ENCODE measurements at places on chromosomes 5 and 9. TPM values are rescaled to one million over a fixed set of nuclear protein-coding genes. Genes with fewer than 3 reads are reported as not detected.

The MARCHF3 gene
- polyA plus RNA-seq = 9.7 TPM

The IL33 gene
- polyA plus RNA-seq = 26.8 TPM

The SLC36A2 gene
- not detected for polyA plus RNA-seq

The PFN3 gene
- not detected for polyA plus RNA-seq

The LECT2 gene
- 0.27 TPM for polyA plus RNA-seq

The ELAVL2 gene
- polyA plus RNA-seq = 4.2 TPM

The SECISBP2 gene
- polyA plus RNA-seq = 31.9 TPM

The JADE2 gene
- polyA plus RNA-seq = 1.1 TPM

The TLN1 gene
- 115 TPM for polyA plus RNA-seq

Measured in muscle of leg (tissue), 16 donors.